Dorsolateral prefrontal cortex (tissue), 122 donors: ENCODE measurements at places on chromosomes 2 and 18.

DNA sequence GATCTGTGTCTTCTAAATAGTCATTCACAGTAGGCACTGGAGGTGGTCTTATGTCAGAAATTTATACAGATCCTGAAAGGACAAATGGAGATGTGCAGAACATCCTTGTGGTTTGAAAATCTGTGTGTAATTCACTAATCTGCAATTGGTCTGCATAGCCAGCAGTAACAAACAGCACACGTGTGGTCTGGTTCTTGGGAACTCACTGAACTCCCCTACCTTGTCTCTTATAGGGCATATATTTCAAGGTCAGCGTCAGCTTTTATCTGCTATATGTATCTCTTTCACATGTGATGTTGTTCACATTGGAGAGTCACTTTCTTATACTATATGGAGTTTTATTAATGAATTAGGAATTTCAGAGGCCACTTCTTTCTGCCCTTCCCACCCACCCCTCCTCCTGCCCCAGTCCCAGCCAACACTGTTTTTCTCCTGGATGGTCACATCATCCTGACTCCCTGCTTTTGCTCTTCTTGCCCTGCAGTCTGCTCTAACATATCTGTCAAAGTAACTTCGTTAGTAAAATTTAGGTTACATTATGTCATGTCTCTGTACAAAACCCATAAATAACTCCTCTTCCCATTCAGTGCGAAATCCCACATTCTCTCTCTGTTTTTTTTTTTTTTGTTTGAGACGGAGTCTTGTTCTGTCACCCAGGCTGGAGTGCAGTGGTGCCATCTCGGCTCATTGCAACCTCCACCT is 35.4 kb upstream of the CABYR start:
- no peak for DNase-seq

GRCh38 chr2:74689671-74690070 is 35.6 kb downstream of the SEMA4F start:
- no peak for DNase-seq

- no peak for DNase-seq
These were observed 484.6 kb downstream of the SATB2 start for GRCh38 chr2:198973181-198973580.

GRCh38 chr2:198231562-198231961 is 427.2 kb downstream of the PLCL1 start:
- no peak for DNase-seq

DNA sequence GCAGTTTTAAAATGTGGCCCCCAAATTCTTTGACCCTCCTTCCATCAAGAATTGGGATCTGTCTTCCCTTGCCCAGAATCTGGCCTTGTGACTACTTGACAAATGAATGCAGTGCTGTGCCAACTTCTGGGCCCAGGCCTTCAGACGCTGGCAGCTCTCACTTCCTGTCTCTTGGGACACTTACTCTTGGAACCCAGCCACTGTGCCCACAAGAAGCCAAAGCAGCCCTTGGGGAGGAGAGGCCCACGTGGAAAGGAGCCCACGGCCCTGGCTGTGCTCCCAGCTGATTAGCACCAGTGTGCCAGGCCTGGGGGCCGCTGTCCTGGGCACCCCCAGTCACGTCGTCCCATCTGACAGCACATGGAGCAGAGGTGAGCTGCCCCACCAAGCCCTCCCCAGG is 56.6 kb downstream of the RPL37A start:
- DNase-seq, result peak; percentile 38

DNA sequence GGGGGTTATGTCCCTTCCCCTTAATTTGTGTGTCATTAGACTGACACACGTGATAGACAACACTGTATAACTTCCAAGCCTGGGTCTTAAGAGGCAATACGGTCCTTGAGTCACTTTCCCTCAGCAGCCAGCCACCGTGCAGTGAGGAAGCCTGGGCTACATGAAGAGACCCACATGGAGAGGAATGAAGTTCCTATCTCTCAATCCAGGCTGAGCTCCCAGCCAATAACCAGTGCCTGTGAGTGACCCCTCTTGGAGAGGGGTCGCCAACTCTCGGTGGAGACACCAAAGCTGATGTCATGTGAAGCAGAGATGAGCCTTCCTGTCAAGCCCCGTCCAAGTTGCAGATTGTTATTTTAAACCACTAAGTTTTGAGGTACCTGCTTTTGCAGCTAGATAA is 5.7 kb upstream of the WDSUB1 start:
- no peak for DNase-seq
